ENCODE measurements at places on chromosomes 6 and 20.

GRCh38 chr6:11212664-11213063 is 19.8 kb downstream of the NEDD9 start:
- DNase-seq: peak; percentile 67

- peak; percentile 22 for DNase-seq
Observed at GRCh38 chr20:9160331-9160730, 91.4 kb downstream of the PLCB4 start.

DNA sequence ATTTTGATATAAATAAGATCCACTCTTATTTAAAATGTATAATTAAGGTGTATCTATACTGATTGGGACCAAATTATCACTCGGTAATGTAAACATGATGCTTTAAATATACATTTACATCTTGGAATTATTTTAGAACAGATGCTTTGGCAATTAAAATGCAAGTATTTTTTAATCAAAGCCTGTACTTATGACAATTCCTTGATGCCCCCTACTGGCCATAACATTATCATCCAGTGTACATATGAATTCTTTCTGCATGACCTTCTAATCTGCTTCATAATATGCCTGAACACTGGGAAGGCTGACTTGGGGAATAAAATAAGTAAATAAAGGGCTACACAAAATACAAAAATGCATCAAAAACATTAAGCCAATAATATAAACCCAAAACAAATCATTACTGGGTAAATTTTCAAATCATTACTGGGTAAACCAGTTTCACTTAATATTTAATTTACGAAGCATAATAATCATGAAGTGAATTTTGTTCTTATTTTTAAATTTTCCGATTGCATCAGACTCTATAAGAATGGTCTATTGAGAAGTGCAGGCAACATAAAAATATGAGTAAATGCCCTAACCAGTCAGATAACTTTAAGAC is 65.1 kb downstream of the CGA start:
- peak; percentile 56 for DNase-seq

DNA sequence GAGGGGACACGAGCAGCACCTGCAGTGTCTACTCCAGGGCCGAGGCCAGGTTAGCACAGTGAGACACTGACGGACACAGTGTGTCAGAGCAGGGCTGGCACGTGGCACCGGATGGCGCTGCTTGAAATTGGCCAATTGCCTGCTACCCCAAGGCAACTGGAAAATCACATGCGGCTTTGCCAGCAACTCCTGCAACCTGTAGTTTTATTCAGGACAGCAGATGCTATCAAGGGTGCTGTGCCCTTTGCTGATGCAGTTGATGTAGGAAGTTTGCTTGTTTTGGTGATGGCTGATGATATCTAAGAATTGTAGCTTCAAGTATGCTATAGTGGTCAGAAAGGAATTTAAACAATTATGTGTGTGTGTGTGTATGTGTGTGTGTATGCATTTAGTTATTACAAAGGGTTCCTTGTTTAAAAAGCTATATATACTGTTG is 25.9 kb downstream of the RIN2 start:
- DNase-seq: peak; percentile 54

DNA sequence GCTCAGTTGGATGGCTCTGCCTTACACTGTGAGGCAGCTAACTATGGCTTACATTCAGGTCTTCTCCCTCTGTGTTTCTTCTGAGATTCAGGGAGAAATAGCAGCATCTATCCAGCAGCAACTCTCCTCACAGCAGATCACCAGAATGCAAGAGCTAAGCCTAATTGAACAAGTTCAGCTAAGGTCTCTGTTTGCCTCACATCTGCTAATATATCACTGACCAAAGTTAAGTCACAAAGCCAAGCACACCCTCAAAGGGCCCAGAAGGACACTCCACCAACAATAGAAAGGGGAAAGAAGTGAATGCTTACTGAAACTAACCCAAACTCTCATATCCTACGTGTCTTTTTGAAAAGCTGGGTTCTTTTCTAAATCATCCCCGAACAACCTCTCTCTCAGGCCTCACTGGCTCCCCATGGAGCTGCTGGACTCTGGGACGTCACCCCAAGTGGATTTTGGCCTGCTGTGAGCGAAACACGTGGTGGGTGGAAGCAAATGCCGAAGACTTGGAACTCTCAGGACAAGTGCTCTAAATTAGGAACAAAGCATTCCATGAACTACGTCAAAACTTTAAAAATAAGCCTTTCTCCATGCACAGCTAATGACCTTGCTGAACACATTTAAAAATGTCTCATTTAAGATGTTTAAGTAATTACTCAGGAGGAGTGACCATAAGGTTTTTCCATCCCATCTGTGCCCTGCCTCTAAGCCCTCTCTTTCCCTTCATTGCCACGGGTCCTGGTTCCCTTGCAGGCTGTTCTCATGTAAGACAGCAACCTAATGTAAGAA is 167.5 kb upstream of the PLCB4 start:
- DNase-seq: no peak

GRCh38 chr20:9262653-9263194 is 193.8 kb downstream of the PLCB4 start:
- no peak for DNase-seq

DNA sequence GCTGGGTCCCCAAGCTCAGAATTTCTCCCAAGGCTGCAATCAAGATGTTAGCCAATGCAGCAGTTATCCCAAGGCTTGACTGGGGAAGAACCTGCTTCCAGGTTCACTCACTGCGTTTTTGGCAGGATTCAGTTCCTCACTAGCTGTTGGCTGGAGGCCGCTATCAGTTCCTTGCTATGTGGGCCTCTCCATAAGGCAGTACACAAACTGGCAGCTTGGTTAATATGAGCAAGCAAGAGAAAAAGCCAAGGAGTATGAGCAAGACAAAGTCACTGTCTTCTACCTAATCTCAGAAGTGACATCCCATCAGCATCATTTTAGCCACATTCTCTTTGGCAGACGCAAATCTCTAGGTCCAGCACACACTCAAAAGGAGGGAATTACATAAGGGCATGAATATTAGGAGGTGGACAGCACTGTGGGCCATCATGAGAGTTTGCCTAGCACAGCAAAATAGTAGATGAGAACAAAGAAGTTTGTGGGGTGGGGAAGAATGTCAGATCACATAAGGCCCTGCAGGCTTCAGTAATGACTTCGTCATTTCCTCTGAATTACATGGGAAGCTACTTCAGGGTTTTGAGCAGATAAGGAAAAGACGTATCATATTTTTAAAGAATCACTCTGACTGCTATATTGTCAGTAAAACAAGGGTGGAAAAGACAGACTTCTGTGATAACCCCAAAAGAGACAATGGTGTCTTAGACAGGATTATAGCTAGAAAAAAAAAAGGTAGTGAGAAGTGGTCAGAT is 25.5 kb downstream of the LMBRD1 start:
- DNase-seq: no peak

DNA sequence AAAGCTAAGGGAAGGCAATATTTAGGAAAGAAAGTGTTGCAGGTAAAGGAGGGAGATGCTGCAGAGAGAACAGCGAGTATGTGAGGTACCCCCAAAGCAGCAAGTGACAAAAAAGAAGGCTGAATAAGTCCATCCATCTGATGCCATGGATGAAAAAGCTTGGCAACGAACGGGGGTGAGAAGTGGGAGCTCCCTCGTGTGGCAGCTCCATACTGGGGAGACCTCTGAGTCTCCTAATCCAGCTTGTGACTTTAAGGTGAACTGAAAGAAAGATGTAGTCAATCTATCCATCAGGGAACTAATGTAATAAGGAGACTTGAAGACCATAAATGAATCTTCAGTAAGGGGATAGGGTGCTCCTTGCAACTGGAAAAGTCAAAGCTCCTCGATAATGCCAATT is 156.6 kb downstream of the OTOR start:
- DNase-seq: no peak

GRCh38 chr20:48569679-48570078 is 258.1 kb downstream of the PREX1 start:
- DNase-seq: no peak

- no peak for DNase-seq
Observed at GRCh38 chr6:37636801-37637561, 60.7 kb downstream of the MDGA1 start.

- DNase-seq: no peak
Observed at GRCh38 chr6:56244089-56244488, 3.3 kb downstream of the COL21A1 start.

DNA sequence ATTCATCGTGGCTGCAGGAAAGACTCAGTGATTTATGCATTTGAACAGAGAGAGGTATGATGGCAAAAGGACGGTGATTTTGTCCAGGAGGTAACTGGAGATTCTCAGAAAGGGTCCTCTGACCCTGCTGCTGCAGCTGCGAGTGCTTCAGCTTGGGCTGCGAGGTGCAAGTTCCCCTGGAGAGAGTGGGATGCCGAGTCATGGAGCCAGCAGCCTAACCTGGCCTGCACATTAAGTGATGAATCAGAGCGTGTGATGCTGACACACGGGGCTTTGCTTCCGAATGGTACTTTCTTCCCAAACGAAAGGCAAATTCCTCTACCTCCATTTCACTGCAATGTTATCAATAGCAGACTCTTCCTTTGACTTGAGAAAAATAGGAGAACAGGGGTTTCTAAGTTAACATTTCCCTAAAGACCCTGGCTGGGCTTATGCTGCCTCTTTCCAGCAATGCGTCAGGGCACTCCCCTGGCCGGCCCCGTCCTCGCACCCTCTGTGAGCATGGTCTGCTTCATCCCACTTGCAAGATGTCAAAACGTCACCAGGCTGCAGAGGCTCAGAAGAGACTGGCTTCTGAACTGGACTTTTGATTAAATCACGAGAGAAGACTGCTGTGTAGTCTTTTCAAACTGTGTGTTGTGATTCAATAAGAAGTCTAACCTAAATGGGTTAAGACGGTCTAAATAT is 628.0 kb upstream of the AGPAT4 start:
- DNase-seq: no peak

DNA sequence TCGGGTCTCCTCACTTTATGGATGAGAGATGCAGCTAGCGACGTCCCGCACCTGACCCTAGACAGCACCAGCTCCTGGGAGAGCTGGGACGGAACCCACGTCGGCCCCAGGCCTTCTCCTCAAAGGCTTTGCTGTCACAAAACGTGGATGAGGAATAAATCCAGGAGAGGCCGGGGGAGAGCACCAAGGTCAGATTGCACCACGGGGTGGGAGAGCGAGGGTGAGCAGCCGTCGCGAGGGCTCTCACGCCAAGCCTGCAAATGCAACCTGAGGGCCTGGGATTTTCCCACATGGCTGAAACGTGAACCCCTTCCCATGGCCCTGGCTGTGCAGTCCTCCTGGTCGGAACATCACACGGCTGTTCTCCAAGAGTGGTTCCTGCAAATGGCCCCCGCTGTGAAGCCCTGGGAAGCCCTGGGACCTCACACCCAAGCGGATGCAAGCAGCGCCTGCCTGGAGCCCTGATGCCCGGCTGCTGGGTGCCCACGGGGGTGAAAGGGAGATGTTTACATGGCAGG is 45.3 kb downstream of the DLL1 start:
- DNase-seq: no peak

GRCh38 chr20:23228912-23229311 is 121.7 kb upstream of the NXT1 start:
- peak; percentile 83 for DNase-seq

DNA sequence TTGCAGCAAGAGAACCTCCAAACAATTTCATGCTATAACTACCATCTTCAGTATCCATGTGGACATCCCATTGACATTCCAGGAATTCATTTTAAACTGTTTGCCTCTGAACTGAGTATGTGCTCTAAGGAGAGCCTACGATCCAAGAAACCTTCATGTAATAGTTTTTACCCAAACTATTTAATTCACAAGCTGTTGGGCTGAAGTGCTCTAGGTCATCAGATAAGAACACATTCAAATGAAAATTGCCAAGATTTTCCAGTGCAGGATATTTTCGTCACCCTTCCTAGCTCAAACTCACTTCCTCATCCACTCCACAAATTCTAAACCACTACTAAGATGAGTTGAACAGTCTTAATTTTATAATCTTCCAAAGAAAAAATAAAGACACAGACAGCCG is 12.8 kb downstream of the RSPO3 start:
- DNase-seq: no peak

- no peak for DNase-seq
Observed at GRCh38 chr20:33864324-33864963, 53.3 kb downstream of the CHMP4B start.

- no peak for DNase-seq
Observed at GRCh38 chr6:143074670-143075318, 14.1 kb downstream of the AIG1 start.

GRCh38 chr6:11036977-11037430 is 7.1 kb downstream of the ELOVL2 start:
- DNase-seq: no peak

DNA sequence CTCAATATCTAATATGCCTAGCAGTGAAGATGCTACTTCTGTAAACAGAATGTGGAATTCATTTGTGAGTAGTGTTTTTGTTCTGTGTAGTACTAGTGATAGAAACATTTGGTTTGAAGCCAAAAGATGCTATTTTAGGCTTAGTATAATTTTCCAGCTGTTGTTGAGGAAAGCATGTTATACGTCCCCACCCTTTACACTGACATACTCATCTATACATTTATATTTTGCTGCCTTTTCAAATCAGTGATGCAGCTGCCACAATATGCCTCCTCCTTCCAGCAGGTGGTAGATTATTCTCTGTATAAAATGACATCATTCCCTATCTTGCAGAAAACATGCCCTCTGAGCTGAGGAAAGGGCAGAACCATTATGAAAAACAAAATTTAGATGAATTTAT is 1217.6 kb upstream of the GJE1 start:
- peak; percentile 32 for DNase-seq

DNA sequence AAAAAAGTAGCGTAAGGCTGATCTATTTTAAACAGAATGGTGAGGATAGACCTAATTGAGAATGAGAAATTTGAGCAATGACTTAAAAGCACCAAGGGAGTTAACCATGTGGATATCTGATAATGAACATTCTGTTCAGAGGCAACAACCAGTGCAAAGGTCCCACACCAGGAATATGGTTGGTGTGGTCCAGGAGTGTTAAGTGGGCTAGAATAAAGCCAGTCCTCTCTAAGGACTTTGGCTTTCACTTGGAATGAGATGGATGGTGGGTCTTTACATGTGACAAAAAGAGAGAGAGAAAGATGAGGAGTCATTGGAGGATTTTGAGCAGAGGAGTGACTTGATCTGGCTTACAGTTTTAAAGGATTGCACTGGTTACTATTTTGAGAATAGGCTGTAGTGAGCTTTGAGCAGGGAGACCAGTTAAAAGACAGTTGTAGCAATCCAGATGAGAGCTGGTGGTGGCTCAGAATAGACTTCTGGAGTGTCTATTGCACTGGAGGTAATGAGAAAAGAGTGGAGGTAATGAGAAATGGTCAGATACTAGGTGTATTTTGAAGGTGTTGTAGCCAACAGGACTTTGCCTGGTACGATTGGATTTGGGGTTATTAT is 89.8 kb downstream of the SCAF8 start:
- DNase-seq: no peak

DNA sequence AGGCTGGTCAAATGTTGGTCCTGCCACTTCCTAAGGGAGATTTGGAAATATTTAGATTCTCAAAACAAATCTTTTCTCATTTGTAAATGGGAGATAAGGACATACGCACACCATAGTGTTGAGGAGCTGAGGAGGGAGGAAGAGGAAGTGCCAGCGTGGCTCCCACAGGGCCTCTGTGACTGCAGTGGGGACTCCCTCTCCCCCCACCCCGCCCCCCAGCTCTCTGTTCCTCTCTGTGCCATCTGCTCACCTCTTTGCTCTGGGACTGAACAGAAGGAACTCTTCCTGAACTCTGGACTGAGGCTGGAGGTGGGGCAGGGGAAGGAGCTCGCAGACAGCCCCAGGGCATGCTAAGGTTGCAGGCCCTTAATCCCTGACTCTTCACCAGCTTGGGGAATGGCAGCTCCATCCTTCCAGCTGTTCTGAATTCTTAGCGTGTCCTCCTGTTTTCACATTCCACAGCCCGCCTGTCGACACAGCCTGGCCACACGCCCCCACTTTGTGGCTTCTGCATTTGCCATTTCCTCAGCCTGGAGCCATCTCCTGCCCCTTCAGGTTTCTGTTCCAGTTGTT is 11.4 kb downstream of the DDX27 start:
- peak; percentile 96 for DNase-seq

- DNase-seq: no peak
Observed at GRCh38 chr6:126660376-126660775, 320.5 kb downstream of the CENPW start.
